Glomerular endothelial cell (primary cell): ENCODE measurements at places on chromosomes 6 and 20. TPM values are rescaled to one million over a fixed set of nuclear protein-coding genes. Genes with fewer than 3 reads are reported as not detected.

The SIM1 gene
- total RNA-seq = 0.34 TPM in 1 of 2 replicates, not detected in the other

The CGA gene
- not detected in 2 replicates for total RNA-seq

The SLC22A16 gene
- total RNA-seq = not detected in 2 replicates

The COL10A1 gene
- not detected in 2 replicates for total RNA-seq

The ARMH2 gene
- total RNA-seq = not detected in 2 replicates

The RWDD1 gene
- total RNA-seq = 25.6 and 34.9 TPM in 2 replicates

The BNIP5 gene
- not detected in 2 replicates for total RNA-seq

The PPP1R16B gene
- total RNA-seq = 56.4 and 132 TPM in 2 replicates

The PRDM13 gene
- not detected in 2 replicates for total RNA-seq

The CTCFL gene
- not detected in 2 replicates for total RNA-seq

The TPX2 gene
- 16.1 and 31.0 TPM in 2 replicates for total RNA-seq

The PYGB gene
- 113 and 128 TPM in 2 replicates for total RNA-seq

The TMEM244 gene
- total RNA-seq = not detected in 2 replicates

The LIN28B gene
- total RNA-seq = 0.06 TPM in 1 of 2 replicates, not detected in the other

The ULBP1 gene
- total RNA-seq = 3.3 and 4.1 TPM in 2 replicates

The SRMS gene
- total RNA-seq = not detected in 2 replicates

The SEMG2 gene
- not detected in 2 replicates for total RNA-seq

The MSH5 gene
- total RNA-seq = 3.7 and 18.7 TPM in 2 replicates

The CFAP206 gene
- total RNA-seq = 0.35 and 0.97 TPM in 2 replicates

The SULF2 gene
- 1,114 and 1,185 TPM in 2 replicates for total RNA-seq

The SMPD2 gene
- 6.9 and 7.1 TPM in 2 replicates for total RNA-seq

The ENPP5 gene
- 0.19 TPM in 1 of 2 replicates, not detected in the other for total RNA-seq

The HCK gene
- total RNA-seq = not detected in 2 replicates

The FHL5 gene
- not detected in 2 replicates for total RNA-seq

The BICRAL gene
- total RNA-seq = 5.5 and 6.2 TPM in 2 replicates

The FOXA2 gene
- total RNA-seq = not detected in 2 replicates

The METTL24 gene
- total RNA-seq = 0.82 TPM in 1 of 2 replicates, not detected in the other

The TRAPPC3L gene
- 0.34 TPM in 1 of 2 replicates, not detected in the other for total RNA-seq

The RAB23 gene
- 8.5 and 9.4 TPM in 2 replicates for total RNA-seq

The SMOC2 gene
- total RNA-seq = not detected in 2 replicates

The C6orf52 gene
- 1.9 and 3.4 TPM in 2 replicates for total RNA-seq

The HLA-DRB5 gene
- 0.70 TPM in 1 of 2 replicates, not detected in the other for total RNA-seq

The C6orf58 gene
- not detected in 2 replicates for total RNA-seq

The DXO gene
- 16.6 and 17.3 TPM in 2 replicates for total RNA-seq

The THBD gene
- 20.7 and 33.1 TPM in 2 replicates for total RNA-seq

The ZNF337 gene
- total RNA-seq = 10.6 and 16.5 TPM in 2 replicates

The IPCEF1 gene
- total RNA-seq = 0.05 and 1.9 TPM in 2 replicates

The BCL2L1 gene
- total RNA-seq = 143 and 241 TPM in 2 replicates

The KCNQ5 gene
- 1.1 and 1.6 TPM in 2 replicates for total RNA-seq

The SLC35D3 gene
- not detected in 2 replicates for total RNA-seq

The SLC17A2 gene
- total RNA-seq = not detected in 2 replicates

The ENPP3 gene
- not detected in 2 replicates for total RNA-seq

The F13A1 gene
- not detected in 2 replicates for total RNA-seq

The GHRH gene
- not detected in 2 replicates for total RNA-seq

The CTAGE9 gene
- 0.05 TPM in 1 of 2 replicates, not detected in the other for total RNA-seq

The SLC22A2 gene
- not detected in 2 replicates for total RNA-seq

The SRSF12 gene
- total RNA-seq = 0.18 and 0.44 TPM in 2 replicates
